AG20443 (cell line): ENCODE measurements at places on chromosomes 4 and X.

- DNase-seq = peak; percentile 85
Observed at GRCh38 chrX:2500803-2501558, at the start of the genes DHRSX and ZBED1. Gene DHRSX (minus strand): TSS chrX:2500976. CDS start chrX:2500925, 51 bp downstream. Gene ZBED1 (minus strand): TSS chrX:2500976. CDS start chrX:2490719, 10,257 bp downstream.

GRCh38 chrX:110082161-110082560, 79.2 kb downstream of the TMEM164 start:
- peak; percentile 18 for DNase-seq

DNA sequence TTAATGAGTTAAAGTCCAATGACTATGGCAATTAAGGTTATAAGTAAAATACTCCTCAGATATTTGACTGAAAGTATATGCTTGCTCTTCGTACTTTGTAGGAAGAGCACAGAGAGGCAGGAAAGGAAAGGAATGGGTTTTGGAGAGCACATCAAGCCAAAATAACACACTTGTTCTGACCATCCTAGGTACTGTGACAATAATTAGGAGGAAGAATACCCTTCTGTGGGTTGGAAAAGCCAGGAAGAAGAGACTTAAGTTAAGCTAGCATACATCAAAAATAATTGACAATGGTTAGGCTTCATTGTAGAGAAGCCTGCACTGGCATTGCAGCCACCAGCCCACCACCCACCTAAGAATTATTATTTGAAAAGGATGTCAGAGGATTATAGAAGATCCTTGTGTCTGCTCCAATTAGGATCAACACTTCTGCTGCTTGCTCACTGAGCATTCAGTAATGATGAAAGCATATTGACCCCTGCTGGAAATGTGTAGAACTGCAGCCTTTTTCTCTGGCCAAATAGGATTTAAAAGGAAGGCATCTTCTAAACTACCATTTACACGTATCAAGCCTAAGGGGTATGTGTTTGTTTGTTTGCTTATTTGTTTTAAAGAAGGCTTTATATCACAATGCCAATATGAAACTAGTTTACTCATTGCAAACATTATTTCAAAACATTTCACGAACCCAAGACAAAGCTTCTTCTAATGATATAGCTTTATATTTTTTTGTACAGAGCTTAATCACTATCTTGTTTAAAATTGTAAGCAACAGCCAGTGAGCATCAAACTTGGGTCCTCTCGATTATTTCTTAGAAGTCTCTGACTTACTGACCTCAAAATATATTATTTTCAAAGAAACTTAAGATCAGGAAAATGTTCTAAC, 286.2 kb upstream of the TET2 start:
- peak; percentile 58 for DNase-seq

DNA sequence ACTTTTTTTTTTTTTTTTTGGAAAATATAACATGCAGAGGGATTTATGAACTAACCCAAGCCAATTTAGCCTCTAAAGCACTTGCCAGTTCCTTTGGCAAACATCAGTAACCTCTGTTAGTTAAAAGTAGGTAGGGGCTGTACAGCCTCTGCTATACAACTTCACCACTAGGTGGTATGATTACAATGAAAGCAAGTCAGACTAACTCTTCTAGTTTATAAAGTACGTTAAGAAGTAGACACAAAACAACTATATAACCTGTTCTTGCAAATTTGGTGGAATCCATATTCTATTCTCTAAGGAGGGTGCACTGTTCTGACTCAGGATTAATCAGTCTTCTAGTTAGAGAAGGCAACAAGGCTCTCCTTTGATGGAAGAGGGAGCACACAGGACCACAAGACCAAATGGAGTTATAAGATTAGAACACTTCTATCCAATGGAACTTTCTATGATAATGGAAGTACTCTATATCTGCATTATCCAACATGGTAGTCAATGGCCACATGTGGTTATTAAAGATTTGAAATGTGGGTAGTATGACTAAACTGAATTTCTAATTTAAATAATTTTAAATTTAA, 12.8 kb downstream of the AIMP1 start:
- DNase-seq = peak; percentile 53

- peak; percentile 73 for DNase-seq
Observed at GRCh38 chr4:175419236-175419718, 392.8 kb downstream of the GPM6A start.

DNA sequence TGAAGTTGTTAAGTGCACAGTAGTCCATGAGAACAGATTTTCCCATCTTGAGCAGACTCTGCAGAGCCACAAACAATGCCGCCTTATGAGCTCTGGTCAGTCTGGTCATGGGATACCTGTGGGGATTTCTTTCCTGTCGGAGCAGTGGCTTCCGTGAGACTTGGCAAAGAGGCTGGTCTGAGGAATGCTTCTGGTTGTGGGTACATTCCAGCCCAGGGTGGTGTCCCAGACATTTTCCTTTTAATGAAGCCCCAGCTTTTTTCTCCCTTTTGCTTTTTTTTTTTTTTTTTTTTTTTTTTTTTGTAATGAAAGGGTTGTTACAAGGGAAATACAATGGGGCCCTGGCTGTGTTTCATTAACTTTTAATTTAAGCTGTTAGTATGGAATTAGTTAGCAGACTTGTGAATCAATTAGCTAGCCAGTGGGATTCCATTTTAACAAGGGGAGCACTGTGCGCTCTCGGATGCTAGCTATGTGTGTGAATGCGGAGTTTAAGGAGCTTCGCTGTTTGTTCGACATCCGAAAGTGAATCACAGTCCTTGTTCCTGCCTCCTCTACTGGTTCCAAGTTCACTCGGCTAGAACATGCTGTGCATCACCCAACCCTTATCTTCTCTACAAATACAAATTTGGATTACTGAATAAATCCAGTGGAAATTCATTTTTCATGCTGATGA, 225.1 kb downstream of the CBR4 start:
- no peak for DNase-seq

DNA sequence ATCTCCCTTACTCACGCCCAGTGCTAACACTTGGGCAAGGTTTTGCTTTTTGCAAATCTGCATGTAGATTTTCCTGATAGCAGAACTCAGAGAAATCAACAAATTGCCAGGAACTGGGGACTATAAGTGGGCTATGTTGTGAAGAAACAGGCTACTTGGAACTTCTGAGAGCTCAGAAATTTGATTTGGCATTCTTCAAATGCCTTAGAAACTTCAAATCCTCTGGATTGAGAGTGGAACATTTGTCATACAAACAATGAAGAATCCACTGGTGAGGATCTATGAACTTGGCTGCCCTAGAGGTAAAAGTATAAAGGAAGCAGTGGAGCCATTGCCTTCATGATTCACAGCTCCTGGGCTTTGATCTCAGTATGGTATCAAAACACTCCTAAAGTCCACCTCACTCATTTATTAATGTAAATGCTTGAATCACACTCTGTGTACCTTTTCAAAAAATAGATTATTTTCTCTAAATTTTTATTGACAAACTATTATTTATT, 126.0 kb downstream of the GLRA3 start:
- peak; percentile 16 for DNase-seq

DNA sequence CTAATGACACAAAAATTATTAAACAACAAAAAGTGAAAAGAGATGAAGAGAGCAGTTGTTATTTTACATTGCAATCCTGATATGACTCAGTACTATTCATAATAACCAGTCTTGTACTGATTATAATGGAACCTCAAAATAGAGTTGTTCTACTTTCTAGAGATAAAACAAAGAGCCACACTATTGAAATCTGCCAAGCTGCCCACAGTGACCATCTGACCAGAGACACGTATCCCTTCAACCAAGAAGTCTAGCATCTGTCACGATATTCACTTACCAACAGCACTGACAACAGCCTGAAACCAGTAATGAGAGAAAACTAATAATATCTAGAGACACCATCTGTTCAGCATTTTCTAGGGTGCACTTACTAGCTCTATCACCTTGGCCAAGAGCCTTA, 466.7 kb downstream of the NKX6-1 start:
- DNase-seq = no peak

DNA sequence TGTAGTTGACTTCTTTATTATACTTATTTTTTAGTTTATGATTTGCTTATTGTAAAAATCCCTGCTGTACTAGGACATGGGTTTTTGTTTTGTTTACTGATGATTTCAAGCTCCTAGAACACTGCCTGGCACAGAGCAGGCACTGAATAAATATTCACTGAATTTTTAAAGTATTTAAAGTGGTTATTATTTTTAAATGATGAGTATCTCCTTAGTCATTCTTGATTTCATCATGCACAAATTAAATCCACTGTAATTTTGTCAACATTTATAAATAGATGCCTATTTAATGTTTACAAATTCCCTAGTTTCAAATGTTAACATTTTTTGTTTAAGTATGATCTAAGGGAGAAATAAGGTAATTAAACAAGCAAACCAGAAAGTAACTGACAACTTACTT, 367.9 kb upstream of the SLIT2 start:
- DNase-seq = no peak

DNA sequence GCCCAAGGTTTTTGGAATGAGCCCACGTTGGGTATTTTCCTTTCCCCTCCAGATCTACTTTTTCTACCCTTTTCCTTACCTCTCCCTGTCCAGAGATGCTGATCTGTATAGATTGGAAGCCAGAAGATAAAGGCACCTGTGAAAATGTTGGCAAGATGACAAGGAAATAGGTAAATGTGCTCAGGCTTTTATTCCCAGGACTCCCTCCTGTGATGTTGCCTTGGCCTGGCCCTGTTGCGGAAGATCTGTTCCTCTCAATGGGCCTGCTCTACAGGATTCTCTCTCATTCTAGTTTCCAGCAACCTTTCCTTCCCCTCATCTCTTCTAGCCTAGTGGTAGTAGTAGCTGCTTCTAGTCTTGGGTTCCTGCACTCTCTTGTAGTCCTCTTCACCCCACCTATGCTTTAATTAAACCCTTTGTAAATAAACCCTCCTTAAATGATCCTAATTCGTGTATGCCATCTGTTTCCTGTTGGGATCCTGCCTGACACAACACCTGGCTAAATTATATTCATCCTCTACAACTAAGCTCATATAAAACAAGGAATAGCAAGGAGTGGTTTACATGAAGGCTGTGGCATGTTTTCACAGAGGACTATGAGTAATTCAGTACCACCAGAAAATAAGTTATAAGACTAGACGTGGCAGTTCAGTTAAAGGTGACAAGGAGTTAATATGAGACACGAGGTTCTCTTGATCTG, 95.7 kb upstream of the MAOA start:
- no peak for DNase-seq

- no peak for DNase-seq
Observed at GRCh38 chr4:61773655-61774245, 573.6 kb downstream of the ADGRL3 start.

DNA sequence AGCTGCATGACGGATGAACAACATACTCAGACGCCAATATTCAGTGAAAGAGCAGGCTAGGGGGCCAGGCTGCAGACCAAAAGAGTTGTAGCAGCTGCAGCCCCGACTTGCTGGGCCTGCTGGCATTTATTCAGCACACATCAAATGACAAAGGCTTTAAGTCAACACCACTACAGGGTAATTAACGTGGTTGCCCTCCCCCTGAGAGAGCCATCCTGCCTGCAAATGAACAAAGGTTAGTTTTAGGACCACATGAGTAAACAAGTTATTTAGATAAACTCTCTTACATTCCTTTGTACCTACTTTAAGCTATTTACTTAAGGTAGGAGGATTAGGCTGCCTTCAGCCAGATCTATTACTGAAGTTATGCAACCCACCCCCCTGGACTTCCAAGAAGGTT, 1329.1 kb downstream of the PCDH18 start:
- no peak for DNase-seq

DNA sequence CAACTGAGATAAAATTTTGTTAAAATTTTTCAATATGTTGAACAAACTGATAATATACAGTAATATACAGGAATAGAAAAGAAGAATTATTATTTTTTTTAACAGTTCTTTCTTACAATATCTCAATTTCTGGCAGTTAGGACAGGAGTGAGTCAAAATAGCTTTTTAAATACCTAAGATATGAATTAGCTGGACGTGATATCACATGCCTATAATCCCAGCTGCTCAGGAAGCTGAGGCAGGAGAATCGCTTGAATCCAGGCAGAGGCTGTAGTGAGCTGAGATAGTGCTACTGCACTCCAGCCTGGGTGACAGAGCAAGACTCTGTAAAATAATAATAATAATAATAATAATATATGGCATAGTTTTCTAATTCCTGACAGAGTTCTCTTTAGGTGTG, 1039.3 kb downstream of the STPG2 start:
- no peak for DNase-seq

- no peak for DNase-seq
Observed at GRCh38 chr4:4619821-4620220, 78.0 kb upstream of the STX18 start.

DNA sequence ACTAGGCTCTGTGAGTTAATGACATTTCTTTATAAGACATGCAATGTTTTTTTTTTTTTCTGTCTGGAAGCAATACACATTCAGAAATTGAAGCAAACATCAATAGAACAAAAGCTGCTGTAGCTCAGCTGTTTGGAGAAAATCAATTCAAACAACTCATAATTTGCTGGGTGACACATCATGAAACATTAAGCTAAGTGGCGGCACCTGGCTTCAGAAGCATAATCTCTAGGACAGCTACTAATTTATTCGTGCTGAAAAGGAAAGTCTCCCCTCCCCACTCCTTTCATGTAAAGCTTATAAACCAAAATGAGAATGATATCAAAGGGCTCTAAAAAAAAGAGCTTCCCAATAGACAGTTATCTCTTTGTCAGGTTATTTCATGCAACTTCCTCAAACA, 73.9 kb downstream of the LUZP4 start:
- DNase-seq = no peak

GRCh38 chr4:3285558-3286334, 7.1 kb upstream of the RGS12 start:
- peak; percentile 87 for DNase-seq

DNA sequence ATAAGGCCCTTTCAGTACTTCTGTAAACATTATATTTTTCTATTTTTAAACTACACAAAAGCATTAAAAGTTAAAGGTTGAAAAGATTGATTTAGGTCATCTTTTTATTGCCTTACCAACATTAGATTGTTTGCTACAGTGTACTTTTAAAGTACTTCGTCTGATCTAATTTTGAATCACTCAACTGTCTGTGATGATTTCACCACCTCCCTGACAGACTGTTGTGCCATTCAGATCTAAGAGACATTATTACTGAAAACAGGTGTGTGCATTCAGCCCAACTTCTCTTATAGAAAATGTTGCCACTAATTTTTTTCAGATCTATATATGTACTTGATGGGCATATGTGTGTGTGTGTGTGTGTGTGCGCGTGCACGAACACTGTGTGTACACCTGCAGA, 39.3 kb downstream of the GASK1B start:
- DNase-seq = no peak

GRCh38 chrX:47864785-47865184, 28.1 kb downstream of the ZNF81 start:
- no peak for DNase-seq
